Cardiac muscle cell (in vitro differentiated cells and primary cell): ENCODE measurements at places on chromosomes 2 and 18.

DNA sequence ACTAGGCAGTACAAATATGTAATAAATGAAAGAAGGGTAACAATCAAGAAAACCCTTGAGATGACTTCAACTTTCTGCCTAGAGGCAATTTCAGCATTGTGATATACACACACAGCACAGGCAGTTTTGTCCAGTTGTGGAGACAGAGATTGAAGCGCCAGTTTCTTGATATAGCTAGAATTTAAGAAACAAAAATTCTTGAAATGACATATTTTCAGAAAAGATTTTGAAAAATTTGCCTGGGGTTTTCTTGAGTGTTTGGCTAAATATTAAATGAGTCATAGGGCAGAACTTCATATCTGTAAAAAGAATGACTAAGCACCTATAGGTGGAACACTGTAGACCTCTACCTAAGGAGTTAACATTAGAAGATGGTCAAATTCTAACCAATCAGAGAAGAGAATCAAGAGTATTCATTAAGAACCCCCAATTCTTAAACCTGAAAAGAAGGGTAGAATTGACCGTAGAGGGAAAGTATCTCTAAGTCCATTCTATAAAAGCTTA, 1266.8 kb upstream of the TMEFF2 start:
- DNase-seq: no peak

GRCh38 chr2:72106978-72107377, 40.7 kb downstream of the CYP26B1 start:
- no peak for DNase-seq

DNA sequence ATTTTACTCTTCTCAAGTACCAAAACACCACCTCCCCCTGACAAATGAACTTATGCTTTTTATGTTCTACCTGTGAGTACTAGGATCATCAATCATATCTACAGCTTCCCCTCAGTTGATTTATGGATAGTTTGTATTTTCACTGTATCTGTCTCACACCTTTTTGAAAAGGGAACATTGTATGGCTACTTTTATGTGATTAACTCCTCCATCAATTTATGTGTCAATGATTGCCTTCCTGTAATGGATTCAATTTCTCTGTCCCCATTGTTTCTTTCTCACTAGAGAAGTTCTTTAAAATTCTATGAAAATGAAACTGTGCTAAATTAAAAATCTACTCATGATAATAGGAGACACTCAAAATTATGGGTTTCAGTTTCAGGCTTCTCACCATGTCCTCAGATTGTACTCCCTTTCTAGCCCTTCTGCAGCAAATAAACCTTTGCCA, 935.0 kb downstream of the TRIB2 start:
- DNase-seq: no peak

DNA sequence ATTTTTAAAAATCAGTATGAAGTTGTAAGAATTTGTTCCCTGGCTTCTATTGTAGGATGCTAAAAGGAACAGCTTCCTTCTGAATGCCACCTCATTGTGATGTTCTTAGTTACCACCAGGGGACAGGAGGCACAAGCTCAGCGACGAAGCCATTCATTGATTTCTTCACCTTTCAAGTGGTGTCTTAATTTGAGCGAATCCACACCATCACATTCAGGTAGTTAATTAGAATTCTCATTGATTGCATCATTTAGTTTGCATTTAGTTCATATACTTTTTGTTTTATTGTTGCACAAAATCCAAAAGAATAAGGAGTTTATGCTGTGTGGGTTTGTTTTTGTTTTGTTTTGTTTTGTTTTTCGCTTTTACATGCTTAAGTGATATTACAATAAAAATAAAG, 23.1 kb downstream of the CYP27C1 start:
- DNase-seq: no peak

GRCh38 chr2:192007581-192008228, 160.8 kb upstream of the CAVIN2 start:
- peak; percentile 46 for DNase-seq

- no peak for DNase-seq
These were observed 277.1 kb upstream of the CCDC68 start for GRCh38 chr18:55236150-55236931.

GRCh38 chr2:156445296-156446220, 9.4 kb downstream of the GPD2 start:
- peak; percentile 86 for DNase-seq

GRCh38 chr2:170917219-170917913, 11.7 kb upstream of the GORASP2 start:
- no peak for DNase-seq
